Right cardiac atrium (tissue), 5 donors: ENCODE measurements at places on chromosomes 5 and 9.

DNA sequence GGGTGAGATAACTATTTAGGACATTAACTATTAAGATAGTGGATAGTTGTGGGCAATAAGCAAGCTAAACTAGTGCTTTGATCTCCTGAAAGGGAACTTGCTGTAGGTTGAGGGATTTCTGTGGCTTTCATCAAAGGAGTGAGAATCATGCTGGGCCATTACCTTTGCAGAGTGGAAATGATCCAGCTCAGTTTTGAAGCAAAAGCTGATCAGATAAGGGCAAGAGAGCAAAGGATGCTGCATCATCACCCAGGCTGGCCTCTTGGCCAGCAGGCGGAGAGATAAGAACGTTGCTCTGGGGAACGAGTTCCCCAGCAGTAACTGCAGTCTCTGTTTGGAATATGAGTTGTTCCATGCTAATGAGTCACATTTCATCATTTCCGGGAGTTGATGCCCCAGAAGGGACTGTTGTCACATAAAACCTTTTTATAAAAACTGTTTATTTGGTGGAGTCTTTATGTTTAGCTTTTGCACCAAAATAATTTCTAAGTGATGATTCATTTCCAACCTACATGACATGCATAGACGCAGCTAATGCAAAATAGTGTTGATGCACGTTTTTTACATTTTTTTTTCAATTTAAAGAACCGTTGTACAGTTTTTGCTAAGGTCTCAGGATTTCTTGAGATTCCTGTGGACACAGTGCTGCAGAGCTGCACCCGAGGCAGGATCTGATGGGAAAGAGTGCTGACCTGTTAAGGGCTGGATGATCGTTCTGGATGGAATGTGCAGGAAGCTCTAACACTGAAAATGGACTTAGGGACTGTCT, 99.3 kb downstream of the ACTBL2 start:
- DNase-seq: peak; percentile 49

DNA sequence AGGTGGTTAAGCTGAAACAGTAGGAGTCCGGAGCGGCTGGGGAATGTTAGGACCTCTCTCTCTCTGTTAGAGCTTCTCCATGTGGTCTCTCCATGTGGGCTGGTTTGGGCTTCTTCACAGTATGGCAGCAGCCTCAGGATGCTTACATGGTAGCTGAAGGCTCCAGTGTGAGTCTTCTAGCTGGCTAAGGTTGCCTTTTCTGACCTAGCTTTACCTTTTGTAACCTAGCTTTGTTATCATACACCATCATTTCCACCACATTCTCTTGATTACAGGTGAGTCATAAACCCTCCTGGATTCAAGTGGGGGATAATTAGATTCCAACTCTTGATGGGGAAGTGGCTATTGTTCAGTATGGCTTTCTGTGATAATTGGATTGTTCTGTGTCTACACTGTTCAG, 98.5 kb downstream of the MTREX start:
- DNase-seq: no peak

DNA sequence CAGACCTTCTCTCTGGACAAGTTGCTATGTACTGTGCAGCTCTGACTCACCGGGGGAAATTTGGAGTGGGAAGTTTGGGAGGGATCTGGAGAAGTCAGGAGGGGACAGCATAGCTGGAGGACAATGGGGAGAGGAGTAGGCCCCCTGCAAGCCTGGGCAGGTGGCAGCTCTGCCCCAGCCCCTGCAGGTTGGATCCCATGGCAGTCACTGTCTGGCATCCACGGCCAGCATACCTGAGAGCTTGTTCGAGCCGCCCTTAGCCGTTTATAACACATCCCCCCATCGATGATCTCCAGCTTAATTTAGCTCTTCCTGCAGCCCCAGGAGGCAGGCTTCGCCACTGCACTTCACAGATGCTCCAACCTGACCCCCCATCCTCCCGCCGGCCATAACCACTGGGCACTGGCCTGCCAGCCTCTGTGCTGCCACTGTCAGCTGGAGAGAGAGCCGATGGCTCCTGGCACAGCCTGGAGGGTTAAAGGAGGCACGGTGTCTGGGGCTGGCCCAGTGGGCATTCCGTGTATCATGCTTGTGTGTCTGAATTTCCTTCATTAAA, 57.7 kb upstream of the RNU6ATAC start:
- DNase-seq: peak; percentile 59

DNA sequence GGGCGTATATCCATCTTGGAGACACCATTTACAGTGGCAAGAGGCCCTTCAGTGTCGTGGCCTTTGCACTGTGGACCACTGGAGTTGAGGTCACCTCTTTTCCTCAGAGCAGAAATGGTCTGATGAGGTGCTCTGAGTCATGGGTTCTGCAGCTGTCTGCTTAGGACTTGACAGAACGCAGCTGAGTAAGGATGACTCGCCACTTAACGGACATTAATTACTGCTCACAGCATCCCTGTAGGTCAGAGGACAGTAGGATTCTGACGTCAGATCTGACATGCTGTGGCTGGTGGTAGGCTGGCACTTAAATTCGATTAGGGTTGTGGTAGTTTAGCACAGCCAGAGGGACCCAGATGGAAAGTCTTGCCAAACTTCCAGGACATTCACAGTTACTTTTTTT, 479.4 kb downstream of the DMAC1 start:
- no peak for DNase-seq

- DNase-seq: no peak
These were observed 56.7 kb downstream of the SGCD start for GRCh38 chr5:156383510-156384265.

DNA sequence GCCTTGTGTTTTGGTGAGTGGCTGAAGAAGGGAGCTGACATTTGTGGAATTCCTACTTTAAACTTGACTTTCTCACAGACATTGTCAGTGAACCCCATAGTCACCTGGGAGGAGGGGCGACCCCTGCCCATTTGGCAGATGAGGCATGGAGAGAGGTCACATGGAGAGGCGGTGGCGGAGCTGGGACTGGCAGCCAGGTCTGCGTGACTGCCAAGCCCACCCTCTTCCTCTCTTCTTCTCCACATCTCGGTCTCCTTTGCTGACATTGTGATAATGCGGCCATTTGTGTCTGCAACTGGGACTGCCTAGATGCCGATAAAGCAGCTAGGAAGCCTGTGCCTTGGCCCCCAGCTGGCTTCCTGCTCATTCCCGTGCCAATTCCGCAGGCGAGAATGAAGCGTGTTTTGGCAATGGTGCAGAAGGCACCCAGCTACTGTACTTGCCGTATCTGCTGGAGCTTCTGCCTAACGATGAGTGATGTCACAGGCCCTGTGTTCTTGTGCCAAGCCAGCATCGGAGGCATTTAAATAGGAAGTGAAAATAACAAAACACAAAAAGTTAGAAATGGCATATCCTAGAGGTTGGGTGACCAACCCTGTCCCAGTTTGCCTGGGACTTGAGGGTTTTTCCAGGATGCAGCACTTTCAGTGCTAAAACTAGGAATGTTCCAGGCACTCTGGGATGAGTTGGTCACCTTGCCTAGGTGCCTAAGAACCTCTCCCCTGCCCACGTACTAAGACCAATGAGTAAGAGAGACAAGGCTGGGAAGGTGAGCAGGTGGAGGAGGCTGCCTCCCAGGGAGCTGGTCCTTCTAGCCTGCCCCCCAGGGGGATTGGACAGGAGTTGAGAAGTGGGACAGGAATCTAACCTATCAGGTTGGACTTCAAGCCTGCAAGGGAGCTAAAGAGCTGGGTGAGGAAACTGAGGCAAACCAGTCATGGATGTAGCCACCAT, 23.6 kb downstream of the OLFML2A start:
- peak; percentile 73 for DNase-seq

GRCh38 chr9:489198-490197, 274.8 kb downstream of the DOCK8 start:
- DNase-seq: no peak

DNA sequence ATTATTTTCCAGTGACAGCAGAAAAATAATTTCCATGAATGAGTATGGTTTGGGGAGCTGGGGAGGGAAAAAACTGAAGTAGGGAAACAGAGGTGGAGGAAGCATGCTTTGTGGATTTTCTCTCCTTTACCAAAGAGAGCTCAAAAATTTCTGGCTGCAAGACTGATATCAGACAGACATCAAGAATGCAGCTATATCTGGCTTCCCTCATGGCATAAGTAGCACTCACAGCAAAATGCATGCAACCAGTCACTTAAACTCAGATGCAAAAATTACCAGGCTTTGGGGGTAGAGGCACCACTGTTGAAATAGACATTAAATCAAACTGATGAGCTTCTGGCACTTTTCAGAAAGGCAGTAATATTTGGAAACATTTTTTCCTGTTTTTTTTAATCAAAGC, 196.9 kb downstream of the TSSK1B start:
- DNase-seq: no peak

- DNase-seq: no peak
These were observed 599.2 kb upstream of the CDH6 start for GRCh38 chr5:30594331-30594730.

DNA sequence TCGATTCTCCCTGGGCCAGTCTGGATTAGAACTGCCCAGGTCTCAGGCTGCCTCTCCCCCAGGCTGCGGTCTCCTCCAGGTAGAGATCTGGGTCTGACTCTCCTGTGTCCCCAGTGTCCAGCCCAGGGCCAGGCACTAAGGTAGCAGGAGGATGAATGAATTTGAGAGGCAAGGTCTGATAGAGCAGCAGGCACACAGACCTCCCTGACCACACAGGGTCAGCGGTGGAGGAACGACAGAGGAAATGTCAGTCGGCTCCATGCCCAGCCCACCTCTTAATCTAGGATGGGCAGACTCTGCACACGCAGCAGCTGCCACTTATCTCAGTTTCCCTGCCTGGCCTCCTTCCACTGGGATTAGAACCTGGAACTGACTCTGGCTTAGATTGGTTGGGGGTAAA, 272.7 kb upstream of the MVB12B start:
- no peak for DNase-seq
